ENCODE measurements at places on chromosomes 5 and 9. TPM values are rescaled to one million over a fixed set of nuclear protein-coding genes. Genes with fewer than 3 reads are reported as not detected.

GPR150 gene
- 1.1 TPM for total RNA-seq

SELENOP gene
- 160 TPM for total RNA-seq

PHF24 gene
- 0.99 TPM for total RNA-seq

- DNase-seq, result no peak
Measured at GRCh38 chr9:4804531-4805016, 11.8 kb downstream of the RCL1 start.

GRCh38 chr5:93915142-93915553, 173.7 kb upstream of the POU5F2 start:
- no peak for DNase-seq

- no peak for DNase-seq
Measured at GRCh38 chr9:68798423-68798822, 93.4 kb downstream of the PIP5K1B start.

DNA sequence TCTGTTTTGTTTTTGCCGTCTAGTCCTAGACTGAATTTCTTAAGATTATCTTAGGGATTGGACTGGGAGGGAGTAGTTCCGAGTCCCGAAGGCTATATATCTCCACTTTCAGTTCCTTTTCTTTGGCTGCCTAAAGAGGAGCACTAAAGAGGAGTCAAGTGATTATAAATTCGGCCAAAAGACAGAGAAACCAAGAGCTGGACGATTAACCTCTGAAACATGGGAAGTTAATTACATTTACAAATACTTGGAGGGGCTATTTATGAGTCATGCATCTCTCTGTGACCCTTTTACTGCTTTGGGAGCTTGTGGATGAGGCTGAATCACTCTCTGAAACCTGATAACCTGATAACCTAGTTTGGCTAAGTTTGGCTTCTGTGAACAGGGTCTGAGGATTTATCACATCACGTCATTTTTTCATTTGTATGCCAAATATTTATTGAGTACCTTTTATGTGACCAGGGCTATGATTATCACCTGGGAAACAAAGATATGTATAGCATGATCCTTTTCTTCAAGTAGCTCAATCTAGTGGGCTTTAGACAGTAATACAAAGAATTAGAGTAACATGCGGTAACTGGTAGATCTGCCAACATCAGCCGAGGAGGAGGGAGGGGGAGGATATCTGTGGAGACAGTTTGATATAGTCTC, 180.9 kb downstream of the CD180 start:
- no peak for DNase-seq

GRCh38 chr9:34636791-34637355, 714 bp downstream of the SIGMAR1 start:
- no peak for DNase-seq

All from esophagus muscularis mucosa (tissue), 4 donors.